Stimulated activated CD4-positive, alpha-beta T cell treated with anti-CD3 and anti-CD28 coated beads, Interleukin-1b, Interleukin-23, amount 100 ng/mL, for 1 hour (primary cell): ENCODE measurements at places on chromosomes 2 and 18.

- DNase-seq = no peak
Measured at GRCh38 chr2:164102366-164102765, 366.6 kb upstream of the FIGN start.

DNA sequence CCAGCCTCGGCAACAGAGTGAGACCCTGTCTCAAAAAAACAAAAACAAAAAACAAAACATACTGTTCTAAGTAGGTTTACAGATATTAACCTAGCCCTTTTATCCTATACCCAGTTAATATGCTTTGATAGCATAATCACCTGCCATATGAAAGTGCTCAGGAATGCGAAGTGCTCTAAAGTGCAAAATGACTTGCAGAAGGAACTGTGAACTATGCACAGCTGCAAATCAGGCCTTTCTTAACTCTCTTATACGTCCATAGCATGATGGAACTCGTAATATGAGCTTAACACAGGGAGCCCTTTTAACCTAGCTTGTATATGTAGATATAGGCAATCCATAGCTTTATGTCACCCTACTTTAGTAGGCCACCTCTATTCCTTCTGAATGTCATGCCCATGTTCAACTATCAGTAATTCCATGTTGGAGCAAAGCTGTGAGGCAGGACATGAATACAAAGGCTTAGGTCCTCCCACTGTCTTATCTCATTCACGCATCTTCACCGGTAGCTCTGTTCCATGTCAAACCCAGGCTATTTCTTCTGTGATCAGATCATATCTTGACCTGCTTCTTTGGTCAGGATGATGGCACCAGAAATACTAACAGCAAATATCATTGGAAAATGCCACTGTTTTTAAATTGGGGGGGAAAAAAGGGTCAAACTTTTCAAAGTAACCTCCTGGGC lies 72.9 kb downstream of the PRPF40A start:
- no peak for DNase-seq

- no peak for DNase-seq
Measured at GRCh38 chr2:238055841-238056240, 5.0 kb upstream of the SCLY start.

GRCh38 chr2:156672556-156673332 lies 236.6 kb downstream of the GPD2 start:
- no peak for DNase-seq

DNA sequence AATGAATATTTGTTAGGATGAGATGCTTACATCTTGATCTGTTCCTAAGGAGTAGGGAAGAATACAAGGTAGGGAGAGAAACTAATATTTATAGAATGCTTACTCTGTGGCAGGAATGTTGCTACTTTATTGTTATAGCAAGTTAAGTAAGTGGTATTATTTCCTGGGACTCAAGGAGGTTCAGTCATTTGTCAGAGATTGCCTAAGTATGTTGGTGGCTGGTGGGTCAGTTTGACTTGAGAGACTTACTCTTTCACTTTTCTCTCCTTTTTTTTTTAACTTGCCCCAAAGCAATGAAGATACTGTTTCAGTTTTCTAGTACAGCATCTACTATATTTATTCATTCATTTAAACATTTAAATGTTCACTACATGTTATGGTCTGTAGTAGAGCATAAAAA lies 209.2 kb upstream of the STON1 start:
- DNase-seq = no peak

- no peak for DNase-seq
Measured at GRCh38 chr18:51068105-51068504, 38.1 kb downstream of the SMAD4 start.

- DNase-seq = no peak
Measured at GRCh38 chr2:96198921-96199320, 9.7 kb downstream of the STARD7 start.

DNA sequence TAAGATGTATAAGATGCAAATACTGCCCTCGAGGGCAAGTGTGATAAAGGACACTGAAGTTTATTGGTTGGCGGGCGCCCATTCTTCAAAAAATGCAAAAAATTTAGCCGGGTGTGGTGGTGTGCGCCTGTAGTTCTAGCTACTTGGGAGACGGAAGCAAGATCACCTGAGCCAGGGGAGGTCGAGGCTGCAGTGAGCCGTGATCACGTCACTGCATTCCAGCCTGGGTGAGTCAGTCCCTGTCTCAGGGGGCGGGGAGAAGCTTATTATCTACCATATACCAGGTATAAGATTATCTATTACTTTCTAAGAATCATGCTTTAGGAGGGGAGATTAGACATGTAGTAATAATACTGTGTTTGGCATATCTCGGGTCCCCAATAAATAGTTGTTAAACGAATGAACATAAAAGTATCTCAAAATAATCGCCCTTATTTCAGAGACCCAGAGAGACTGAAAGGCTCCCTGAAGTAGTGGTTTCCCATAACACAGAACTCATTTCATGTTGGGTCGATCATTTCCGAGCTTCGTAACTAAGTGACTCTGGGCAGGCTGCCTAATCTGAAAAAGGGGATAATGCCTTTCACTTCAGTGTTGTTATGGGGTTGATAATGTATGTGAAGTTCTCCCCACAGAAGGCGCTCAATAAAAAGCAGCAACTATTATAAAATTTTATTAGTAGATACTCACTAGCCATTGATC lies 1.2 kb upstream of the SELENOI start:
- no peak for DNase-seq

DNA sequence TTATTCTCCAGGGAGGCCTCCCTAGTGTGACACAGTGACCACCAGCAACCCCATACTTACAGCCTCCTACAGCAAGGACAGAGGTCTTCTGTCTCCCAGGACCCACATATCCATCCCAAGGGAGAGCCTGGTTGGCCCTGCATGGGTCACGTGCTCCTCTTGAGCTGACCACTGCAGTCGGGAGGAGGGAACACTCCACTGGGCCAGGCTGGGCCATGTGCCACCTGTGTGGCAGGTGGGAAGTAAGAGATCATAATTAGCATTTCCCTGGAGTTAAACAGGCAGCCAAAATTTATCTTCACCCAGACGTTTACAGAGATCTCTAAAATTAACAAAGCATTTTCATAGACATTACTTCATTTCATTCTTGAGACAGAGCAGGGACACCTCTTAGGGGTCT lies 33.4 kb upstream of the MLPH start:
- no peak for DNase-seq

GRCh38 chr2:212994976-212995375 lies 156.4 kb downstream of the IKZF2 start:
- no peak for DNase-seq

- DNase-seq = no peak
Measured at GRCh38 chr18:80191907-80192652, 55.2 kb downstream of the PARD6G start.

GRCh38 chr2:10123281-10123680 lies 742 bp downstream of the RRM2 start:
- DNase-seq = no peak
